Tongue (tissue), 3 donors: ENCODE measurements at places on chromosomes 1 and 21. TPM values are rescaled to one million over a fixed set of nuclear protein-coding genes. Genes with fewer than 3 reads are reported as not detected.

Gene MROH7
- 4.2 TPM for total RNA-seq

Gene OR2L3
- 0.10 TPM for total RNA-seq

Gene NTRK1
- 0.82 TPM for total RNA-seq

Gene F13B
- not detected for total RNA-seq

Gene F11R
- 30.0 TPM for total RNA-seq

GRCh38 chr1:52328615-52329014 is 37.4 kb downstream of the CC2D1B start:
- no peak for DNase-seq

GRCh38 chr1:198833706-198834503 is 195.1 kb downstream of the PTPRC start:
- no peak for DNase-seq

- DNase-seq, result peak; percentile 56
These were observed 150.6 kb downstream of the RWDD3 start for GRCh38 chr1:95384567-95384966.

GRCh38 chr1:209875515-209875914 is 47.7 kb downstream of the UTP25 start:
- peak; percentile 20 for DNase-seq

DNA sequence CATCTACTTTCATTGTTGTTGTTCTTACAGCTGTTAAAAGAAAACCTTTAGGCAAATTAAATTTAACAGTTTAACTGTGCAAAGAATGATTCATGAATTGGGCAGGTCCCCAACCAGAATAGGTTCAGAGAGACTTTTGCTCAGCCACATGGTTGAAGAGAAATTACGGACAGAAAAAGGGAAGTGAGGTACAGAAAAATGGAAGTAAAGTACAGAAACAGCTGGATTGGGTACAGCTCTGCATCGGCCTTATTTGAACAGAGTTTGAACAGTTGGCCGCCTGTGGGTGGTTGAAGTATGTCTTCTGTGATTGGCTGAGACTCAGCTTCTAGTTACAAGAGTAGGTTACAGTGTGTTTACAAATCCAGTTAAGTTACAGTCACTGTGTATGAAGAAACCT is 210.1 kb downstream of the FGGY start:
- DNase-seq, result peak; percentile 65

DNA sequence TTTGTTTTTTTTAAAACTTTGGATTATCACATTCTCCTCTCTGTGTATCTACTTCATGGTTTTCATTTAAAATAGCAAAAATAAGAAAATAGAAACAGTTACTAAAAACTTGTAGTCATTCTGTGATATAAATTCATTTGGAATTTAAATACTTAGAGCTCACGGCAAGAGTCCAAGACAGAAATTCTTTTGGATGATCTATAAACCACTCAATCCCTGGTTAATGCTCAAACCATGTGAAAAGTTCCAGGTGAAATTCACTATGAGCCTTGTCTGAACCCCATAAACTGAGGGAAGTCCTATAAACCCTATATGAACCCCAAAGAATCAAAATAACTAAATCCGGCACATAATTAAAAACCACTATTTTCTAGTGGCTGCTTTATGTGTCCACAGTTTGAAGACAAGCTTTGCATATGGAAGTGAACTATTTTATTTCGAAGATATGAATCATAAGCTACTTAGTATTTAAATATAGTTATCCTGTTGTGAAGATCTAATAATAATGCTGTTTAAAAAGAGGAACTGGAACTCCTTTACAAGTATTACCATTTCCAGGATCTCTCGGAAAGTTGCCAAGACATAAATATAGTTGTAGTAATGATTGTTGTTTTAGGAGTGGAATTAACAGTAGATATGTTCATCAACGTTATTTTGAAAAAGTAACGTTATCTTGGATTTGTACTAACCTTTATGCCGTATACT is 163.5 kb downstream of the NFIA start:
- no peak for DNase-seq
